Osteocyte (in vitro differentiated cells): ENCODE measurements at places on chromosomes 6 and 20. TPM values are rescaled to one million over a fixed set of nuclear protein-coding genes. Genes with fewer than 3 reads are reported as not detected.

HCK gene
- not detected in 2 replicates for total RNA-seq

LY6G5C gene
- total RNA-seq: 3.9 and 5.0 TPM in 2 replicates

PRKN gene
- 12.7 and 13.4 TPM in 2 replicates for total RNA-seq

DNA sequence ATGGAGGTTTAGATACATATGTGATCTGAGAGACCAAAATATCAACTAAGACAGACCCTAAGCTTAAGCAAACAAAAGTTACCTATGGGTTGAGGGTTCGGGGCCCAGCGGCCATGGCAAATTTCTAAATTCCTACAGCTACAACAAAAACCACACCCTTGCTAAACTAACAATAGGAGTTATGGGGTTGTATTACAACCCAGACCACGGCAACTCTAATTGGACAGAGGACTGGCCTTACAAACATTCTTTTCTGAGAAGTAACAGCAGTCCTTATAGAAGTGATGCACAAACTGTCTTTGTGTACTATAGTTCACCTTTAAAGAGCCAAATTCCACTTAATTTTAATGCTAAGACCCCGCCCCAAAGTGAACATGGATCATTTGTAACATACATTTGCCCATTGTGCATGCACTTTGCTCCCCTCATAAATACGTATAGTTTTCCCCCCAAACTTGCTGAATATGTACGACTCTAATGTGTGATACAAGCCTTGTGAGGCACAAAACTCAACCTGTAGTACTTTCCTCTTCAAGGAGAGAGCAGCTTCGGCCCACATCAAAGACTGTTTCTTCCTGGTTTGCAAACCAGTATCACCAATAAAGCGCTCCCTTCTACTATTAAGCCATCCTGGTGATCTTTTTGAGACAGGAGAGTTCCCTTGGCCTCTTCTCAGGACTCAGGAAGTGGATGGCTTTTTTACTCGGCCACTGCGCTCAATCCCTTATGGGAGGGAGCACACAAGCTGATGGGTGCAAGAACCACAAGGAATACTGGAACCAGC lies 25.6 kb upstream of the MBOAT1 start:
- DNase-seq: no peak

- DNase-seq: no peak
Observed at GRCh38 chr20:43415661-43416430, 41.9 kb upstream of the SRSF6 start.

GRCh38 chr6:43808412-43808811 lies 38.4 kb downstream of the VEGFA start:
- DNase-seq: no peak

GRCh38 chr6:71396410-71396801 lies 107.8 kb downstream of the OGFRL1 start:
- DNase-seq: no peak

GRCh38 chr6:97456070-97456469 lies 173.1 kb upstream of the MMS22L start:
- no peak for DNase-seq

DNA sequence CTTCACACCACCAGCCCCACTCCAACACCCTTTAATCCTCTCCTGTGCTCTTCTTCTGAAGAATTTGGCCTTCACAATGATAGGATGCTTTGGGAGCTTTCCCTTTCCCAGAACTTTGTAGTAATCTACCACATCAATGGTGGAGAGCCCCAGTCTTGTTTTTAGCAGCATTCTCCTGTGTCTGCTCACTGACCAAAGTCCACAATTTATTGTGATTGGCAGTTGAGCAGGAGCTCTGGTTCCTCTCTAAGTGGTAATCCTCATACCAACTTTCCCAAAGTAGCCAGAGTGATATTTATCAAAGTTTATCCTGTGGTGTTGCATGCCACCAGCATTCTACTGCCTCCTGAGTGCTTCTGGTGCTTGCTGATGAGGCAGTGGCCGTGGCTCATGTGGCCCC lies 29.0 kb upstream of the OPN5 start:
- DNase-seq: no peak
